Stimulated activated CD4-positive, alpha-beta T cell treated with anti-CD3 and anti-CD28 coated beads, Interleukin-1b, Interleukin-23, amount 100 ng/mL, for 1 hour (primary cell): ENCODE measurements at places on chromosomes 11 and 22.

DNA sequence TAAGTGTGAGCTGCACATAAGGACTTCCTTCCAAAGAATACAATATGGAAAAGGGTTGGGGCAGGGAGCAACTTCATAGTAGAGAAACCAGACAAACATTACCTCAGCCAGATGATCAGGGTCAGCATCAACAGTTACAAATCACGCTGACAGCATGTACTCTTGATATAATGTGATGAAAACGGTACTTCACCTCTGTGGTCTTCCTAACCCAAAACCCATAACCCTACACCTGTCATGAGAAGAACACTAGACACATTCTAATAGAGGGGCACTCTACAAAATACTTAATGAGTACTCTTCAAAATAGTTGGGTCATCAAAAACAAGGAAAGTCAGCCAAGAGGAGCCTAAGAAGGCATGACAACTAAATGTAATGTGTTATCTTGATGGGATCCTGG, 43.9 kb downstream of the RRAS2 start:
- no peak for DNase-seq

DNA sequence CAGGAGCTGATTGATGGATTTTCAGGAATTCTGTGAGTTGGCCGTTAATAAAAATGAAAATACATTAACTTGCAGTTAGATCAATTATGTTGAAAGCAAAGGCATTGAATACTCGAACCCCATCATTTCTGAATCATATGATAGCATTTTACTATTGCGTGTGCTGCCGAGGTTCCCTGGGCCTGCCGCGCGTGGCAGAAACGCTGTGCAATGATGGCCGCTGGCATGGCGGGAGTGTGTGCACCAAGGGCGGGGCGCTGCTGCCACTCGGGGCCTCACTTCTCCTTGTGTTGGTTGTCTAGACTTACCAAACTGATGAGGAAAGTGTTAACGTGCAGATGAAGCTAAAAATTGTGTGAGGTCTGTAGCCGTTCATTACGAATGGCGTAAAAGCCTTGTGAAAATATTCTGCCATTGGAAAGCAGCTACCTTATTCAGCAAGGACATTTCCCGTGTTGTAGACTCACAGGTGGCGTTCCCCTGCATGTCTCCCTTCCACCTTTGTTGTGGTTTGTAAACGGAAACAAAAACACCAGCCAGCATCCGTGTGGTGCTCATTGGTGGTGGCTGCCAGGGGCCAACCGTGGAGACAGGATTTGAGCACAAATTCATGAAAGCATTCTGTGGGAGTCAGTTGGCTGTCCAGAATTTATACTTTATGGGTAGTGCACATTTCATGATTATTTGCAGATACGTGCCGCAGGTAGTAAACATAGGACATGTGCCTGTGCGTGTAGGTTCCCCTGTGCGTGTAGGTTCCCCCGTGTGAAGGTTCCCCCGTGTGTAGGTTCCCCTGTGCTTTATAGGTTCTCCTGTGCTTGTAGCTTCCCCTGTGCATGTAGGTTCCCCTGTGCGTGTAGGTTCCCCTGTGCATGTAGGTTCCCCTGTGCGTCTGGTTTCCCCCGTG, 5.9 kb upstream of the GRAMD4 start:
- DNase-seq = no peak

- no peak for DNase-seq
Measured at GRCh38 chr11:113736323-113736722, 30.2 kb upstream of the TMPRSS5 start.

- DNase-seq = no peak
Measured at GRCh38 chr11:1630271-1630670, 696 bp downstream of the KRTAP5-5 start.

GRCh38 chr11:17906436-17906835, 106.4 kb downstream of the SERGEF start:
- DNase-seq = no peak

DNA sequence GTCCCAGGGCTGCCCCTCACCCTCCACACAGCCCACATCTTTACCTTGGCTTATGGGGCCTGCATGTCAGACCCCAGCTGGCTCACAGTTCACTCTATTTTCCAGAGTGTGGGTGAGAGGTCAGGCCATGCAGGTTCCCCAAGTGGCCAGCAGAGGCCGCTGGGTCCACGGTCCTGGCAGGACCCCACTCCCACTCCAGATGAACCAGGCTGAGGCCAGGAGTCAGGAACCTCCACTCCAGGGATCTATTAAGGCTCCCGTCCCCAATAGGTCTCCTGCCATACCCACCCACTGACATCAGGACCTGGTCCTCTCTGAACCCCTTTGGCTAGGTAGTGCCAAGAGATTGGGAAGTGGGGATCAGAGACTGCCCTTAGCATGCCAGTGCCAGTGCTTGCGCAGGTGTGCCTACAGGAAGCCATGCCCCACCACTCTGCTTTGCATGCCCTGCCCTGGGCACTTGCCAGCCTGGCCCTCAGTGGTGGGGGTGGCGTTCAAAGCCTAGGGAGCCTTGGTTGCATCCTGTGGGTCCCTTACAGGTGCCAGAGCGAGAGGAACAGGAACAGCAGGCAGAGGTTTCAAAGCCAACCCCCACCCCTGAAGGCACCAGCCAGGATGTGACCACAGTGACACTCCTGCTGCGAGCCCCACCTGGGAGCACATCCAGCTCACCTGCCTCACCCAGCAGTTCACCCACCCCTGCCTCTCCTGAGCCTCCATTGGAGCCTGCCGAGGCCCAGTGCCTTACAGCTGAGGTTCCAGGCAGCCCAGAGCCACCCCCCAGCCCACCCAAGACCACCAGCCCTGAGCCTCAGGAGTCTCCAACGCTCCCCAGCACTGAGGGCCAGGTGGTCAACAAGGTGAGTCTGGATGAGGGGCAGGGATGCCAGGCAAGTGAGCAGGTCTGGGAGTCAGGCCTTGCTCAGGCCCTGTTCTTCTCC, 8.3 kb downstream of the SMTN start:
- DNase-seq = no peak

DNA sequence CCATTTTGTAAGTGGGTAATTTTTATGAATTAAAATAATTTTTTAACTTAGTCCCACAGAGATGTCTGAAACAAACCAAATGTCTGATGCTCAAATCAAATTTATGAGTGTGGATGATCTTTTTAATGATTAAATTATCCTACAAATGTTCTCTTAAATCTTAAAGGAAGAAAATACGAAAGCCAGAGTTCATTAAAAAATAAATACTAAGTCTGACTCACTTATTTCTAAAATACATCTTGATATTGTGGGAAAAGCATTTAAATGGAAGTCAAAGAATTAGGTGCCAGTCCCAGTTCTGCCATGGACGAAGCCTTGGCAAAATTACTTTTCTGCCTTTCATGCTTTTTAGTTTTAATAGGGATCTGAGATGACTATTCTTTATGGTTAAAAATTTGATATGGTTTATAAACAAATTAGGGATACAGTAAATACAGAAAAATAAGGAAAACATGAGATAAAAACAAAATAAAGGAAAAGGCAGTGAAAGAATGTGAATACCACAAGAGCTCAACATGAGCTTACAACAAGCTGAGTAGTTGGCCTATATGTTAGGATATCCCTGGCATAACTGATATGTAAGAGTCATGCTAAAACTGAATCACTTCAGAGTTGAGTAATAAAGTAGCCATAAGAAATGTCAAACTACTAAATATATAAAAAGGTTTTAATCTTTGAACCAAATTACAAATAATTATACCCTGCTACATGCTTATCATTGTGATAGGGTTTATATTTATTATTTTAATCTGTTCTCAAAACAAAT, 9.2 kb downstream of the CCDC34 start:
- no peak for DNase-seq

- DNase-seq = no peak
Measured at GRCh38 chr11:60891103-60891741, 15.2 kb downstream of the PRPF19 start.

DNA sequence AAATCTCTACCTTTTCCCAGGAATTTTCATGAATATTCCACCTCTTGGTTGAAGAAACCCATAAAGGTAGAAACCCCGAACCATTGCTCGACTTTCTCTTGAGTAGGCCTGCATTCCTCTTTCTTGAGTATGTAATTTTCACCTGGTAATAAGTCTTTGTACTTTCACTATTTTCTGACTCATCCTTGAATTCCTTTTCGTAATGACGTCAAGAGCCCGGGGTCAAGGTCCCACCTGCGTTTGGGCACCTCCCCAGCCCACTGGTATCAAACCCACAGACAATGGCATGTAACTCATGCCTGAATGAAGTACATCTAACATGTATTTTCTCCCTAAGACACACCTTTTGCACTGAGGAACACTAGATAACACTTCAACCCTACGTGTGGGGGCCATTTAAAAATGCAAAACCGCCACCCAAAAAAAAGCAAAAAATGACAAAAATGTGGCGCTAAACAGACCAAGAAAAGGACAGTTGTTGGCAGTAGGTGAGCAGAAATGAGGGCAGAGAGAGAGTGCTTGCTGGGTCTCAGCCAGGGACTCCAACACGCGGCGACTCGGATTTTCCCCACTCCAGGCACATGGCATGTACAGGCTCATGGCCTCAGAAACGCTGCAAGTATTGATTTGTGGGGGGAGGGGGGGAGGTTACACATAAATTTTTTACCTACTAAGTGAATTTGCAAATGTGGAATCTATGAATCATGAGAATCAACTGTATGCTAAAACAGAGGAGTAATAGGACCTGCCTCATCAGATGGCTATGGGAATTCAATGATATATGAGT, 4.1 kb upstream of the C11orf24 start:
- DNase-seq = no peak

GRCh38 chr11:44083906-44084305, 11.6 kb upstream of the EXT2 start:
- no peak for DNase-seq

DNA sequence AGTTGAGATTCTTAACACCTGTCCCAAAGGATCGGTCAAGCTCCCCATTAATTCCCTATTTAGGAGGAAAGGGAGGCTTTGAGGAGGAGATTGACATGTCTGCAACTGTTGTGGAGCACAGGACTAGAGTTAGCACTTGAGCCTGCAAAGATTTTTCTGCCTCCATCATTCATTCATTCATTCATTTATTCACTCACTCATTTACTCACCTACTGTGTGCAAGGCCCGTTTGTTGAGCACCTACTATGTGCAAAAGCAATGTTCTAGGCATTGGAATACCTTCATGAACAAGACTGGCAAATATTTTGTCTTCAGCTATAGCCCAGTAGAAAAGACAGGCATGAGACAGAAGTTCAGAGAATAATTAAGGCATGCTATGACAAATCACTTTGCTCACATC, 43.2 kb upstream of the CD82 start:
- no peak for DNase-seq

GRCh38 chr11:64157631-64158394, 8.1 kb downstream of the MACROD1 start:
- DNase-seq = no peak

DNA sequence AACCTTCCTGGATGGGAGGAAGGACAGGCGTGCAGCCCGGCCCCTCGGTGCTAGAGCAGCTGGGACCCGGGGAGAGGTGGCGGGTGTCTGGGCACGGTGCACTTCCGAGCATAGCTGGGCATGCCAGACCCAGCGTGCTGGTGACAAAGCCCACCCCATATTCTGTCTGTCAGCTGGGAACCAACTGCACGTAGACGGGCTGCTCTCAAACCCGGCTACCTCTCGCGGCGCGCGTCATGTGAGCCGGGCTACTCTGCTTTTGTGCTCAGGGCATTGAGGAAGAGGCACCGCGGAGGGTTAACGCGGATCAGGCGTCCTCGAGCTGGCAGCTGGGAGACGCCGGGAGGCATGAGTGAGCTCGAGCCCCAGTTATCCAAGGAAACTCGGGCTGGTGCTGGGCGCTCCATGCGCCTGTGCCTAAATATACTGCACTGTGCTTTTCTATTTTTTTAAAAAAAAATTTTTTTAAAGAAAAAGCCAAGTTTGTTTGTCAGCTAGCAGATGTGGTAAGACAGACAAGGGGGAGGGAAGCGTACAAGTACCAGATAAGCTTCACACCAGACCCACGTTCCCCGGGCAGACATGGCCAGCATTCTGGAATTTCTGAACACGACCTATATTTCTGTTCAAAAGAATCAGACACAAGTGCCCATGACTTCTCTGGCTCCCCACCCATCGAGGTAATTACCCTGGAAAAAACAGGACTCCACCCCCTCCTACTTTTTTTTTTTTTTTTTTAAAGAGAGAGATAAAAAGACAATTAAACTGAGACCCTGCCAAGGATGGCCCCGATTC, 425.6 kb downstream of the SHANK2 start:
- no peak for DNase-seq

DNA sequence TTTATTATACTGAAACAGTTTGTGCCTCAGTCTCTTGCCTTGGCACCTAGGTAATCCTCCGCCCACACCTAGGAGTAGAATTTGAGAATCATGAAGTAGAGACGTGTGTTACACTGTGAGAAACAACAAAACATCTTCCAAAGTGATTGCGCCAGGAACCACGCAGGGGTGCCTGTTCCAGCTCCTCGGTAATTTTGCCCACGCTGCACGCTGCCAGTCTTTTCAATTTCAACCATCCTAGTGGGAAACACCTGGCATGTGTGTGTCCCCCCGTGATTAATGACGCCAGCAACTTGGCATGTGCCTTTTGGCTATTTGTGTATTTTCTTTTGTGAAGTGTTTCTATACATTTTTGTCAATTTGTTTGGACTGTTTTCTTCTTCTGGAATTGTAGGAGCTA, 919.1 kb downstream of the BRD1 start:
- DNase-seq = no peak

GRCh38 chr11:64369440-64370421, 10.8 kb downstream of the RPS6KA4 start:
- no peak for DNase-seq

DNA sequence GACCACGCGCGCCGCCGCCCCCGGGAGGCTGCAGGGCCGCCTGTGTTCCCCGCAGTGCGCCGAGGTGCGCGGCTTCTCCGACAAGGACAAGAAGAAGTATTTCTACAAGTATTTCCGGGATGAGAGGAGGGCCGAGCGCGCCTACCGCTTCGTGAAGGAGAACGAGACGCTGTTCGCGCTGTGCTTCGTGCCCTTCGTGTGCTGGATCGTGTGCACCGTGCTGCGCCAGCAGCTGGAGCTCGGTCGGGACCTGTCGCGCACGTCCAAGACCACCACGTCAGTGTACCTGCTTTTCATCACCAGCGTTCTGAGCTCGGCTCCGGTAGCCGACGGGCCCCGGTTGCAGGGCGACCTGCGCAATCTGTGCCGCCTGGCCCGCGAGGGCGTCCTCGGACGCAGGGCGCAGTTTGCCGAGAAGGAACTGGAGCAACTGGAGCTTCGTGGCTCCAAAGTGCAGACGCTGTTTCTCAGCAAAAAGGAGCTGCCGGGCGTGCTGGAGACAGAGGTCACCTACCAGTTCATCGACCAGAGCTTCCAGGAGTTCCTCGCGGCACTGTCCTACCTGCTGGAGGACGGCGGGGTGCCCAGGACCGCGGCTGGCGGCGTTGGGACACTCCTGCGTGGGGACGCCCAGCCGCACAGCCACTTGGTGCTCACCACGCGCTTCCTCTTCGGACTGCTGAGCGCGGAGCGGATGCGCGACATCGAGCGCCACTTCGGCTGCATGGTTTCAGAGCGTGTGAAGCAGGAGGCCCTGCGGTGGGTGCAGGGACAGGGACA, 2.7 kb downstream of the NLRP6 start:
- DNase-seq = no peak

GRCh38 chr11:84740050-84740449, 887.1 kb downstream of the DLG2 start:
- no peak for DNase-seq
